ENCODE measurements at places on chromosomes 4 and X.
A peak's percentile ranks its signal among the peaks of the same experiment; 100 is the strongest.

- peak; percentile 45 for DNase-seq
Measured at GRCh38 chrX:44873415-44874276, 658 bp downstream of the KDM6A start.

DNA sequence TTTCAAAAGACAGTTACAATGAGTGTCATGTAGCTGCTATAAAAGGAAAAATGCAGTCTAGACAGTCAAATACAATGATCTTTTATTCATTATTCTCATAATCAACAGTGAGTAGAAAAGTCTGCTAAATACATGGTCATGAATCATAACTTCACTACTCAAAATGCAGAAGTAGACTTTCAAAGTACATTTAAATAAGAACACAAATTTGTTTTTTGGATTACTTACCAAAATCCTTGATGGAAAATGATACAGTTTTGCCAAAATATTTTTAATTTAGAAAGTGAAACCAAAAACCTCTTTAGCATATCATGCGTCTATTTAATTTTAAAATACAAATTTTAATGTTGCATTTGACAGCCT, 4.9 kb downstream of the ACSL4 start:
- no peak for DNase-seq

GRCh38 chrX:118904218-118904617, 70.2 kb upstream of the LONRF3 start:
- DNase-seq = no peak

- DNase-seq = peak; percentile 36
Measured at GRCh38 chrX:119622356-119623232, 16.4 kb upstream of the NKRF start.

GRCh38 chrX:2751291-2751690, 549 bp upstream of the XG start:
- DNase-seq = peak; percentile 36

GRCh38 chrX:36357855-36358254, 438.3 kb downstream of the CFAP47 start:
- DNase-seq = no peak

DNA sequence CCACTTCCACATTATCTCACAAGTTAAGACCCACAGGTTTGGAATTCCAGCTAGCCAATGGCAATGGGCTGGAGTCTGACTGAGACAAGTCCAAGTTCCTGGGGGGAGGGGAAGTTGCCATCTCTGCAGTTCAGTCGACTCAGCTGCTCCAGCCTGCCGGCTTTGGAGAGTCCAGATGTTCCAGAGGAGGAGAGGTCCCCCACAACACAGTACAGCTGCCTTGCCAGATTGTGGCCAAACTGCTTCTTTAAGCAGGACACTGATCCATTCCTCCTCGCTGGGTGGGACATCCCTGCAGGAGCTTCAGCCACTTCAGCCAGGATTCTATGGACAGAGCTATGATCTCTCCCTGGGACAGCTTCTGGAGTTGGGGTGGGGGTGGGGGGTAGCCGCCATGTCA, 199.2 kb downstream of the EDA start:
- no peak for DNase-seq

DNA sequence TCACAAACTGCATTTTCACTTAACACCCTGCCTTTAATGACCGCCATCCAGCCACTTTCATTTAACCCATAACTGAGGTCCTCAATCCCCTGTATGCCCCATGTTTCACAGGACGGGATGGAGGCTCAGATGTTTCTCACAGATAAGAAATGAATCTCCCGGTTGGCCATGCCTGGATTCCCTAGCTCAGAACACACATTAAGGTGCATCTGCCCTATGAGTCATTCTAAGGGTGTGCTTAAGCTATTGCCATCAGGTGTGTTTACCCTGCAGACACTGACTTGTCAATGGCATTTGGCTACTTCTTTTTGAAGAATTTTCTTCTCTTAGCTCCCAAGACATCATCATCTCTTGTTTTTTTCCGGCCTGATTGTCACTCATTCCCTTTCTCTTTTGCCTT, 222.6 kb upstream of the SMIM31 start:
- DNase-seq = no peak

GRCh38 chrX:28180096-28180495, 198.8 kb upstream of the DCAF8L1 start:
- DNase-seq = no peak

- no peak for DNase-seq
Measured at GRCh38 chrX:153825042-153825441, 5.3 kb downstream of the PDZD4 start.

- peak; percentile 87 for DNase-seq
Measured at GRCh38 chr4:53929955-53930798, 134.2 kb downstream of the CHIC2 start.

GRCh38 chr4:162836773-162837172, 329.9 kb downstream of the NAF1 start:
- DNase-seq = no peak

GRCh38 chr4:2964706-2965258, 1.4 kb downstream of the GRK4 start:
- DNase-seq = no peak

DNA sequence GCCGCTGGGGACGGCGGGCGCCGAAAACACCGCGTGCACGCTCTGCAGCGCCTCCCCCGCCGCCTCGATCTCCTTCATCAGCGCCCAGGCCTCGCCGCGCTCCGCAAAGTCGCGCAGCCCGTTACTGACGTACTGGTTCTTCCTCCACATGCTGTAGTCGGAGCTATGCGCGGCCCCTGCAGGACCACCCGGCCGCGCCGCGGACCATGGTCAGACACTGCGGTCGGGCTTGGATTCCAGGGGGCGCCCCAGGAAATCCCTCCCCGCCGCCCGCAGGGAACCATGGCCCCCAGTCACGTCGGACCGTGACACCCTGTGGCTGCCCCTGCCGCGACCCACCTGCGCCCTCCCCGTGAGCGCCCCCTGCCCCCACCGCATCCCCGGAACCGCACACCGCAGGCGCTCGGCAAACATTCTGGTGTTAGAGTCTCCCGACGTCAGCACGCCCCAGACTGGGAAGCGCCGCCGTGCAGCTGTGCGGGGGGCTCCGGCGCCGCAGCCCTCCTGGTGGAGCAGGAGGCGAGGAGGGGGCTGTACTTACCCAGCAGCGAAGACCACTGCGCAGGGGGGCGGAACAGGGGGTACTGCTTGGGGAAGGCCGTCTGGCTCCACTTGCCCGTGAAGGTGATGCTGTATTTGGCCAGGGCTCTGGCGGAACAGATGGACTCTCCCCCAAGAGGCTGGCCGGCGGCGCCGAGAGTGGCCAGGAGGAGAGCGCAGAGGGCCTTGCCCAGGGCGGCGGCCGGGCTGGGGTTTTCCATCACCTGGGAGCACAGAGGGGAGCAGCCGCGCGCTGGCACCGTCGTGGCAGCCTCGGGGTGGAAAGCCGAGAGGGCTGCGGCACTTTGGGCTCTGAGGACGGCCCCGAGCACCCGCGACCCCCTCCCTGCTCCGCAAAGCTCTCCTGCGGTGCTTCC, 814 bp downstream of the SPON2 start:
- DNase-seq = no peak

- no peak for DNase-seq
Measured at GRCh38 chrX:107601326-107601725, 27.0 kb upstream of the PRPS1 start.

DNA sequence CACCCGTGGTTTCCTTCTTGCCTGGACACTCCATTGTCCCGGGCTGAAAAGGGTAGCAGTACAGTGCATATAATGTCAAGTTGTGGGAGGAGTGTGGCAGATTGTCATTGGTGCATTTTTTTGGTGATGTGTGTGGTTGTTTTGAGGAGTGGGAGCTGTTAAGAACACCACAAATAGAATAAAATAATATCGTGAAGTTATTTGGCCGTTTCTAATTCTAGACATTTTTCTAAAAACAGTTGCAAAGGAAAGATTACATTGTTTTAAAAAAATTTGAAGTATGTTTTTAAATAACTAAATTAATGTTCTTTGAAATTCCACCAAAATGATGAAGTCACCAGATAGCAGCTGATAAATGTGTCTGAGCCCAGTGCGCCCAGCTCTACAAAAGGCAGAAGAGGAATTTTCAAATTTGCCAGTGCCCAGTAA, 1.3 kb downstream of the PKD2 start:
- no peak for DNase-seq

GRCh38 chrX:29724316-29724715, 491.0 kb upstream of the MAGEB2 start:
- DNase-seq = no peak

- peak; percentile 20 for DNase-seq
Measured at GRCh38 chr4:145933134-145933533, 5.5 kb downstream of the ZNF827 start.
